ENCODE measurements at places on chromosomes 3 and 15.
A peak's percentile ranks its signal among the peaks of the same experiment; 100 is the strongest.

DNA sequence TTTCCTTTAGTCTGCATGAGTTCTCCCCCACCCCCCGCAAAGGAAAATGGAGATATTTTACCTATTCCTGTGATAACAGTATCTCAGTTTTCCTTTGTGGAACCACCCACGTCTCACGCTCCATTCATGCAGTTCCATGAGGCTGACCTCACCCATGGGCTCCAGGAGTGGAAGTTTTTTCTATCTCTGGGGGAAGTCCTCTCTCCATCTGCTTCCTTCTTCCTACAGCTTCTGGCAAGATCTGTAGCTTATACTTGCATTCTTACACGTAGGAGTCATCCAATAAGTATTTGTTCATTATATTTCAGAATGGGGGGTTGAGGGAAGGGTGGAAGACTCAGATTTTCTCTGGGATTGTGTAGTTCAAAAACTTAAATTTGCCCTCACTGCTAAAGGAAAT lies 5.8 kb upstream of the GLCE start:
- DNase-seq: no peak

- no peak for DNase-seq
Measured at GRCh38 chr15:75945953-75946352, 42.3 kb downstream of the FBXO22 start.

DNA sequence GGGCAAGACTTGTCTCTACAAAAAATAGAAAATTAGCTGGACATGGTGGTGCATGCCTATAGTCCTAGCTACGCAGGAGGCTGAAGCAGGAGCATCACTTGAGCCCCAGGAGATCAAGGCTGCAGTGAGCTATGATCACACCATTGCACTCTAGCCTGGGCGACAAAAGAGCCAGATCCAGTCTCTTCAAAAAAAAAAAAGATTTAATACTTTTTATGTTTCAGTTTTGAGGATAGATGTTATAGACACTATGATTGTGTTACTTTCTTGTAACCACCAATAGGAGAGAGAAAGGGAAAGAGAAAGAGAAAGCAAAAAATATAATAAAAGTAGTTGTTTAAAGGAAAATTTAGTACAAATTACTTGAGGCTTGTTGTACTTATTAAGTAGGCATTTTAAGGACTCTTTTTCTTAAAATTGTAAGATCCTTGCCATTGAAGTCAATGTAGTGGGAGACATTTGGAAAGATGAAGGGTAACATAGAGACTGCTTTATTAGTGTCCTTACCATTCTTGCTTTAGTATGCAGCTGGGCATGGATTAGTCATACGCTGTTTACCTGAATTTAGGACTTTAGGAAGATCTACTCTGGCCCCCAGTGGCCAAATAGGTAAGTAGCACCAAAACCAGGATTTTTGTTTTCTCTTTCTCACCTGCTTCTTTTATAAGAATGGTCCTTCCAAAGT lies 35.1 kb upstream of the ZDHHC23 start:
- DNase-seq: peak; percentile 46

DNA sequence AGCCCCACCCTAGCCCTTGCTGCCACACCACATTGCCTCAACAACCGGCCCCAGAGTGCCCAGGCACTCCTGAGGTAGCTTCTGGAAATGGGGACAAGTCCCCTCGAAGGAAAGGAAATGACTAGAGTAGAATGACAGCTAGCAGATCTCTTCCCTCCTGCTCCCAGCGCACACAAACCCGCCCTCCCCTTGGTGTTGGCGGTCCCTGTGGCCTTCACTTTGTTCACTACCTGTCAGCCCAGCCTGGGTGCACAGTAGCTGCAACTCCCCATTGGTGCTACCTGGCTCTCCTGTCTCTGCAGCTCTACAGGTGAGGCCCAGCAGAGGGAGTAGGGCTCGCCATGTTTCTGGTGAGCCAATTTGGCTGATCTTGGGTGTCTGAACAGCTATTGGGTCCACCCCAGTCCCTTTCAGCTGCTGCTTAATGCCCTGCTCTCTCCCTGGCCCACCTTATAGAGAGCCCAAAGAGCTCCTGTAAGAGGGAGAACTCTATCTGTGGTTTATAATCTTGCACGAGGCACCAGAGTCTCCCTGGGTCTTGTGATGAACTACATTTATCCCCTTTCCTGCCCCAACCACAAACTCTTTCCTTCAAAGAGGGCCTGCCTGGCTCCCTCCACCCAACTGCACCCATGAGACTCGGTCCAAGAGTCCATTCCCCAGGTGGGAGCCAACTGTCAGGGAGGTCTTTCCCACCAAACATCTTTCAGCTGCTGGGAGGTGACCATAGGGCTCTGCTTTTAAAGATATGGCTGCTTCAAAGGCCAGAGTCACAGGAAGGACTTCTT lies 39.1 kb downstream of the MESD start:
- DNase-seq: no peak

GRCh38 chr3:71421820-71422566 lies 161.5 kb downstream of the FOXP1 start:
- no peak for DNase-seq

DNA sequence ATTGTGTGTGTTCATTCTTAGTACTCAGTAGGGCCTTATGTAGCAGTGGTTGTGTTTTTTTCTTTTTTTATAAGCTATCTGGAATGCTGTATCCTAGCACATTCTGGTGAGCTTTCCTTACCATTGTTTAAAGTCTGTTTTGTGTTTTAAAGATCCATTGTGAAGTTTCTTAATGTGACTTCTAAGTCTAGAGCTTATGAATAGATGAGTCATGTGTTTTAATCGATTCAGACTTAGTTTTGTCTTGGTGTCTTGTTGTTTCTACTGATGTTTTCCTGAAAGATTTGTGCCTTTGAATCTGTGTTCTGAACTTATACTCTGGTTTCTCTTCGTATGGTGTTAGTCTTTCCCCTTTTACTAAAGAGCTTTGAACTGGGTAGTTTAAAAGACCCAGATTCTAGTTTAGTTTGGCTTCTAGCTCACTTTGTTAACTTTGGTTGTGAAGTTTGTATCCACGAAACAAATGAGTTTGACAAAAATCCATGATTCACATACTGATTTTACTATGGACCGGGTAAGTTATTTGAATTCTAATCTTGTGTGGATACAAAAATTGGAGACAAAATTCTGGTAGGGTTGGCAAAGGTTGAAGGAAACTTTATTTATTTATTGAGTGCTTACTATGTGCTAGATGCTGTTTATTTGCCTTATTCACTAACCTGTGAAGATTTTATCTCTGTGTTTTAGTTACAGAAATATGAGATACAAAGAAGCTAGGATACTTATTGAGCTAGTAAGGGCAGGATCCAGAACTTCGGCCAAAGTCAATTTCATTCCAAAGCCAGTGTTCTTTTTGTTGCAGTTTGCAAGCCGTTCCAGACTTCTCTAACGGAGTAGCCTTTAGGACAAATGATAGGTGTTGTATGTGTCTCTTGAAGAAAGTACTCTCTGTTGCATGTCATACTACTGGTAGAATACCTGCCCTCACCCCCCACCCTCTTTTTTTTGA lies 24.8 kb downstream of the AKAP13 start:
- DNase-seq: no peak

GRCh38 chr3:151085889-151086483 lies 522 bp downstream of the MED12L start:
- DNase-seq: no peak

- no peak for DNase-seq
Measured at GRCh38 chr3:71854706-71855105, 69.8 kb upstream of the PROK2 start.

GRCh38 chr15:100723315-100723801 lies 121.0 kb downstream of the ASB7 start:
- no peak for DNase-seq

- DNase-seq: no peak
Measured at GRCh38 chr3:9595877-9596276, 42.3 kb upstream of the LHFPL4 start.

- no peak for DNase-seq
Measured at GRCh38 chr3:31707286-31707685, 174.6 kb downstream of the STT3B start.

GRCh38 chr3:153628591-153628990 lies 466.6 kb downstream of the RAP2B start:
- DNase-seq: no peak

- DNase-seq: no peak
Measured at GRCh38 chr3:52246264-52246620, 683 bp downstream of the PPM1M start.

DNA sequence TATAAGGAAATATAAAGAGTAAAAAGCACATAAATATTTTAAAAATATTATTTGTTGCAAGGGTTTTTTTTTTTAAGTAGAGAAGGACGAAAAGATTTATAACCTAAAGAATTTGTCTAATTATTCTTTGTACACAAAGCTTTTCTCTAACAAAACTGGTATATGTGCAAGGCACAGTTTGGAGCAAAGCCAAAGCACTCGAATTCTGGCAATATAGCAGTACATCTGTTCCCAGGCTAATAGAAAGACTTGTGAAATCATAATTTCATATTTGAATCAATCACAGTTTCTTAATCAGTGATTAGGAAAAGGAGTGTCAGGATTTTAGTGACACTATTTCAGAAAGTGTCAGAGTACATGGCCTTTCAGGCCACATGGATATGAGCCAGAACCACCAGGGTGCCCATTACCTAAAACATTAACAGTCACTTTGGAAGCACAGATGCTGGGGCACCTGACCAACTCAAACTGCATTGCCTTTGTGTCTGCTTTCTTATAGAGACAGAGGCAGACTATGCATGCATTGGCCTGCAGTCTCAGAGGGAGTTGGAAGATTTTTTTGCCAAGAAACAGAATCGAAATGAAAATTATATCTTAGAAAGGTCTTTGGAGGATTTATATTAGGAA lies 651.8 kb upstream of the SGO1 start:
- DNase-seq: peak; percentile 24
